ENCODE measurements at places on chromosomes 3 and 15.

DNA sequence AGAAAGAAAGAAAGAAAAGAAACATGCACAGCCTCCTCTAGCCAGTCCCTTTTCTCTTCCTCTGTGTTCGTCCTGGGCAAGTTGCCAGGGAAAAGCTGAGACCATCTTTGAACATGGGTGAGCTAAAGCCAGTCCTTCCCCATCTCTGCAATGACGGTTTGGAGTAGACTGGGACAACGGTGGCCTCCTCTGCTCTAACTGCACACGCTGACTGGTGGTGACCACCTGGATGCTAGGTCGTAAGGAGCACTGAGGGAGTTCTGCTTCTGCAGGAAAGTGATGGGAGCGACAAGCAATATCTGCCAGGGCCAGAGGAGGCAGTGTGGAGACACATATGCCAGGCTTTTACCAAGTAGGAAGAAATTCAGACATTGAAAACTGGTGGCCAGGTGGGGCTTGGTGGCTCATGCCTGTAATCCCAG is 111.7 kb downstream of the NUP210 start:
- peak; percentile 51 for DNase-seq

- peak; percentile 29 for DNase-seq
These were observed at the start of gene CCDC39 for GRCh38 chr3:180679178-180680096. Gene CCDC39, minus strand, starts transcription at chr3:180679489. Its CDS starts 109 bp downstream, at chr3:180679380.

DNA sequence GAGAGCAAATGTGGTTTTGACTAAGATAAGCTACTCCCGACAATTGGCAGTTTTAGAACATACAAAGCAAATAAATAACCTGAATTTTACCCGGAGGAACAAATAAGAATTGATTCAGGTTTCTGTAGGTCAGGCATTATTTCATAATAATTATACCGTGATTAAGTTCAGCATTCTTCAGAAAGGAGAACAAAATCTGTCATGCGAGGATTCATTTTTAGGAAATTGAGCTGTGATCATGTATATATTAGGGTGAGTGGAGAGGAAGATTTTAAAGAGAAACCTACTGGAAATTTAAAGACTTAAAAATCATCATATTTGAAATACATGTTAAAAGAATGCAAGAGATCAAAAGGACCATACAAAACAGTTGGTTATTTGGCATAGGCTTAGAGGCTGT is 20.5 kb downstream of the ZNF609 start:
- DNase-seq = no peak

- DNase-seq = no peak
These were observed 74.0 kb upstream of the CTNNB1 start for GRCh38 chr3:41125258-41125657.

- no peak for DNase-seq
These were observed 140.2 kb downstream of the GMNC start for GRCh38 chr3:190722181-190722905.

GRCh38 chr3:190696777-190697501 is 165.6 kb downstream of the GMNC start:
- no peak for DNase-seq

Data from brain microvascular endothelial cell (primary cell).